Fibroblast of the aortic adventitia (primary cell): ENCODE measurements at places on chromosomes 7 and 10.

GRCh38 chr7:83065714-83066113 lies 97.0 kb downstream of the PCLO start:
- no peak for DNase-seq

DNA sequence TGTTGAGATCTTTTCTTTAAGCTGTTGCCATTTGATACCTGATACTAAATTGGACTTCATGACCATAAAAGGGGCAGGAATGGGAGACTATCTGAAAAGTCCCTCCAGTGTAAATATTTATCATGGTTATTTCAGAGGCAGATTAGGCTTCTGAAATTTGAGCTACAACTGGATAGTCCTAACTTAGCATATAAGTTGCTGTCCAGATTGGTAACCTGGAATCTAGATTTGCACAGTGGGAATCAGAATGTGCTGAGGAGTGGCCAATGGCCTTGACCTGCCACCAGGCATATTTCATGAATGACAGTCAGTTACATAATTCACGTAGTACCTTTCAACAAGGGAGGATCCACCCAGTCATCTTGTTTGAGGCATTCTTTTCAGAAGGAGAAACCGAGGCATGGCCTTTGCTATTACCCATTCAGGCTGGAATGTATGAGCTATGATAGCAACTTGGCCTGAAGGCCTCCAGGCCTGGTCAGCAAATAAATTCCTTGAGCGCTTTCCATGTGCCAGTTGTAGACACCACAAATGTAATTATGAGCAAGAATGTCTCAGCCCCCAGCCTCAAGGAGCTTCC lies 80.0 kb downstream of the EEPD1 start:
- DNase-seq, result no peak

- DNase-seq, result no peak
Observed at GRCh38 chr7:30970594-30971094, 6.9 kb downstream of the GHRHR start.

- DNase-seq, result no peak
Observed at GRCh38 chr7:102232611-102233286, 53.9 kb upstream of the SH2B2 start.

DNA sequence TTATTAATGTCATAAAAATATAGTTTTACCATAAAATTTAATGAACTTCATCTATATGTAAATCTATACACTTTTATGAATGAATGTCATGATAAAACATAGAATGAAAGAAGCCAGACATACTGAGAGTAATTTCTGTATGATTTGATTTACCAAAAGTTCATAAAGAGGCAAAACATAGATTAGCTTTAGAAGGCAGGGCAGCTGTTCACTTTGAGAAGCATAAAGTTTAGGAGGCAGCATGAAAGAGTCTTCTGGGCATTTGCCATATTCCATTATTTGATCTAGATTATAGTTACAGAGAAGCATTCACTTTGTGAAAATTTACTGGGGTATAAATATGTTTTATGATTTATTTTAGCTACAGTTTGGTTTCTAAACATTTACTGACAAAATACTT lies 487.2 kb downstream of the ANKRD7 start:
- DNase-seq, result no peak

GRCh38 chr10:108735380-108735779 lies 1187.9 kb downstream of the XPNPEP1 start:
- DNase-seq, result peak; percentile 40

GRCh38 chr10:5650664-5651387 lies 15.6 kb downstream of the ASB13 start:
- no peak for DNase-seq

- no peak for DNase-seq
Observed at GRCh38 chr10:93206652-93207051, 133.0 kb downstream of the CYP26A1 start.

DNA sequence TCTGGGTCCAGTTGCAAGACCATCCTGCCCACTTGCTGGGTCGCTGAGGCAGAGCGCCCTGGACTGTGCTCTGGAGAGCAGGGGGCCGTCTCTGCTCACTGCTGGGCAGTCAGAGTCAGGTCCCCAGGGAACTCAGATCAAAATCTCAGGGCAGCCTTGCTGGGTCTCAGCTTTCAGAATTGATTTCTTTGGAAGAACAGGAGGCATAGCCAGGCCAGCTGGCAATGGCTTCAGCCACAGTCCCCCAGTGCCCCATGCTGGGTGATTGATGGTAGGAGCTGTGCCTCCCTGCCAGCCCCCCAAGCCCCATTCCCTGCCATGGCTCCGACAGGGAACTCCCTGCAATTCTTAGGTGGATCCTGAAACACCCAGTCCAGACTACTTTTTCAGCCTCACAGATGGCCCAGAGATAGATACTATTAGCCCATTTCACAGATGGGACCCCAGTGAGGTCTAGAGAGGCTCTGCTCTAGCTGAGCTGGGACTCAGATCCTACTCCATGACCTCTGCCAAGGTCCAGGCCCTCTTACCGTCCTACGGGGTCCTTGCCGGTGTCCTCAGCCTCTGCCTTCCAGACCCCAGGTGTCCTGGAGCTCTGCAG lies 467 bp downstream of the MMRN2 start:
- no peak for DNase-seq

GRCh38 chr10:78657163-78657861 lies 411.5 kb upstream of the ZMIZ1 start:
- peak; percentile 63 for DNase-seq

DNA sequence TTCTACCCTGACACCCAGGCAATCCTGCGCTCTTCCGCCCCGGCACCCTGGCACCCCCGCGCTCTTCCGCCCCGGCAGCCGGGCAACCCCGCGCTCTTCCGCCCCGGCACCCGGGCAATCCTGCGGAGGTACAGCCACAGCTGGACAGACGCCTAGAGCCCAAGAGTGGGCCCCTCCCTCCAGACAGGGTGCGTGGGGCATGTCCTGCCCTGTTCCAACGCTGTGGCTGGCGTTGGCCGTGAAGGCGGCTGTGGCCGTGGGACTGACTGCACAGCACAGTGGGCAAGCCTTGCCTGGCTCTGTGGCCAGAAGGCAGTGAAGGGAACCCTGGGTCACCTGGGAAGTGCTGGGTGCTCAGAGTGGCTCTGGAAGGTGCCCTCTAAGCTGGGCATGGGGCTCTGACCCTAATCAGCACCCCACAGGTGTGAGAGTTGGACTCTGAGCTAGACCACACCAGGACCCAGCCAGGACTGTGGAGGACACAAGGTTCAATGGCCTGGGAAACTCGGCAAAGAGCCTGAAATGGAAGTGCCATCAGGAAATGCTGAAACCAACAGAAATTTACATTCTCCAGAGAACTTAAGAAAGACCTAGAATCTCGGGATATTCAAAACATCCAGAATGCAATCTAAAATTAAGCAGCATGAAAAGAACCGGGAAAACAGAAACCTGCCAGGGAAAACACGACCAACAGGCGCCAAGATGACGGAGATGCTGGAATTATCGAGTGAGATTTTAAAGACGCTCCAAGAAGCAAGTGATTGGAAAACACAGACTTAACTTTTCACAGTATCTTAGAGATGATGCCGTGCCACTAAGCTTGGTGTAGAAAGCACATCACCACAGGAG lies 253.6 kb downstream of the ELFN1 start:
- DNase-seq, result peak; percentile 28

DNA sequence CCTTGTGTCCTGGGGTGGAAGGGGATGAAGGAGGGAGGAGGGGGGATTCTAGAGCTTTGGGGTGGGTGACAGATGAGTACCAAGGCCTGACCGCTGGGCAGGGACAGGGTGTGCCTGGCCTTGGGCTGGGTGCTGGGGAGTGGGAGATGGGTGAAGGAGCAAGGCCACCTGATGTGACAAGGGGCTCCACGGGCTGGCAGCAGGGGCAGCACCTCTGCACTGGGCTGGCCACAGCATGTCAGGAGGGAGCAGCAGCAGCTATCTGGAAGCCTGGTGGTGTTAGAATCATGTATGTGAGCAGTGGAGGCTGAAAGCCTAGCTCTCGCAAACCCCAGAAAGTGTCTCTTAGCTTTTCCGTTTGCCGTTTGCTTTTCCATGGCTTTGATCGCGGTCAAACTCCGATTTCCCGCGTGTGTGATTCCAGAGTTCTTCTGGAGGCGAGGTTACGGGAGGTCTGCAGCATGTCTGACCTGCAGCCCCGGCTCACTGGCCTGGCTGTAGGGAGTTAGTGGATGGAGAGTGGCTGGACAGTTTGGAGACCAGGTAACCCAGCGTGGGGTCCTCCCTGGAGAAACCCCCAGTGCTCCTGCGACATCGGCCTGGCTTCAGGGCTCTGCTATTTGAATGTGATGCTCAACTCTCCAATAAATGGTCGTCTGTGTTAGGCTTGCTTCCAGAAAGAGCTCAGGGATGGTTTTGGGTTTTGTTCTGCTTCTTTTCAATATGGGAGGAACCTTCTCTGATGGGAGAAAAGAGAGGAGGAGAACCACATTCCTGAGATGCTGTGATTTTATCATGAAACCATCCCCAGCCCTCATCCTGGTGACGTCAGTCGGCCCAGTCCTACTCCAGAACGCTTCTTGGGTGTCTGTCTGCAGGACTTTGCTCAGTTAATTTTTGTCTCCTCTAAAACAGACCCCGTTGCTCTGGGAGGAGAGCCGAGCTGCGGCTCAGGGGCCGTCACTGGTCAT lies 105.5 kb downstream of the CUX1 start:
- peak; percentile 81 for DNase-seq

DNA sequence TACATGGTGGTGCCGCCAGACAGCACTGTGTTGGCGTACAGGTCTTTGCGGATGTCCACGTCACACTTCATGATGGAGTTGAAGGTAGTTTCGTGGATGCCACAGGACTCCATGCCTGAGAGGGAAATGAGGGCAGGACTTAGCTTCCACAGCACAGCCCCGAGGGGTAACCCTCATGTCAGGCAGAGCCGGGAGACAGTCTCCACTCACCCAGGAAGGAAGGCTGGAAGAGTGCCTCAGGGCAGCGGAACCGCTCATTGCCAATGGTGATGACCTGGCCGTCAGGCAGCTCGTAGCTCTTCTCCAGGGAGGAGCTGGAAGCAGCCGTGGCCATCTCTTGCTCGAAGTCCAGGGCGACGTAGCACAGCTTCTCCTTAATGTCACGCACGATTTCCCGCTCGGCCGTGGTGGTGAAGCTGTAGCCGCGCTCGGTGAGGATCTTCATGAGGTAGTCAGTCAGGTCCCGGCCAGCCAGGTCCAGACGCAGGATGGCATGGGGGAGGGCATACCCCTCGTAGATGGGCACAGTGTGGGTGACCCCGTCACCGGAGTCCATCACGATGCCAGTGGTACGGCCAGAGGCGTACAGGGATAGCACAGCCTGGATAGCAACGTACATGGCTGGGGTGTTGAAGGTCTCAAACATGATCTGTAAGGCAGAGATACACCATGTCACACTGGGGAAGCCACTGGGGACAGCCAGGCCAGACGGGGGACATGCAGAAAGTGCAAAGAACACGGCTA lies 104.6 kb upstream of the TNRC18 start:
- peak; percentile 55 for DNase-seq

DNA sequence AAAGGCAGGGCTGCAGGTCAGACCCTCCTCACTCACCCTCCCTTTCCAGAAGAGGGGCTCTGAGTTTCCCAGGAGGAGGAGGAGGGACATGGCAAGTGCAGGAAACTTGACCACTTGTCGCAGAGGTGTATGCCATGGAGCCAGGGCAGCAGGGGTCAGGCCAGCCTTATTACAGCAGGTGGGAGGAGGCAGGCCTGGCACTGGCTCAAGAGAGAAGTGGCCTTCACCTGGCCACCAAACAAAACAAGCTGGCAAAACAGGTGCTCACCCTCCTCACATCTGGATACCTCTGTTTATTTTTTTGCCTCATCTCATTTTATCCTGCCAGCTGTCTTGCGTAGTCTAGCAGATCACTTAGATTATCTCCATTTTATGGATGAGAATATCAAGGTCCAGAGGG lies 12.5 kb downstream of the COL13A1 start:
- DNase-seq, result no peak

DNA sequence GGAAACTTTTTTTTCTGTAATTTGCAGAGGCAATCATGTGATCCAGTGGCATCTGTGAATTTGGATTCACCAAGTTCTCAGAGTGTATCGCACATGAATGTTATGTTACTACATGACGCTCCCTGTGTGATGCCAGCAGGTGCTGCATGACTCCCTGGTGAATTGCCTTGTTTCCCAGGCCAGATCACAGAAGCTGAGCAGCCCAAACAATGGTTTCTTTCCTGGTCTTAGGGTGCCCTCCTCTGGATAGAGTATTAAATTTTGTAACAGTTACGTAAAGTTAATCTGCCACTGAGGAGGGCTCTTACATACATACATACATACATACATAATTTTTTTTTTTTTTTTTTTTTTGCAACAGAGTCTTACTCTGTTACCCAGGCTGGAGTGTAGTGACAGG lies 3.6 kb downstream of the ZSCAN21 start:
- DNase-seq, result peak; percentile 75

DNA sequence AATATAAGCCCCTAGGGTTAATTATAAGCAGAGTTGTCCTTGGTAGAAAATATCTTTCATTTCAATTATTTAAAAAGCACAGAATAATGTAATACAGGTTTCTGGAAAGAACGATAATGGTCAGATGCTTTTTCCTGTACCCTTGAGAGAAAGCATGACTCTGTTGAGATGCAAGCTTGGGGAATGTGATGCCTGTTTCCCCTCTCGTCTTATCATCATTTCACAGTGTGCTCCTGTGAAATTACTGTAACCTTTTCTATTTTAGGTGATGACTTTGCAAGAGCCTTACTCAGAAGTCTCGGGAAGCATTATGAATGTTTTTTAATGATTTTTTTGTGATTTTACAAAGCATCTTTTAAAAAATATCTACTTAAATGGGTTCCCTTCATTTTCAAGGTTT lies 243.0 kb downstream of the POLR1F start:
- no peak for DNase-seq

DNA sequence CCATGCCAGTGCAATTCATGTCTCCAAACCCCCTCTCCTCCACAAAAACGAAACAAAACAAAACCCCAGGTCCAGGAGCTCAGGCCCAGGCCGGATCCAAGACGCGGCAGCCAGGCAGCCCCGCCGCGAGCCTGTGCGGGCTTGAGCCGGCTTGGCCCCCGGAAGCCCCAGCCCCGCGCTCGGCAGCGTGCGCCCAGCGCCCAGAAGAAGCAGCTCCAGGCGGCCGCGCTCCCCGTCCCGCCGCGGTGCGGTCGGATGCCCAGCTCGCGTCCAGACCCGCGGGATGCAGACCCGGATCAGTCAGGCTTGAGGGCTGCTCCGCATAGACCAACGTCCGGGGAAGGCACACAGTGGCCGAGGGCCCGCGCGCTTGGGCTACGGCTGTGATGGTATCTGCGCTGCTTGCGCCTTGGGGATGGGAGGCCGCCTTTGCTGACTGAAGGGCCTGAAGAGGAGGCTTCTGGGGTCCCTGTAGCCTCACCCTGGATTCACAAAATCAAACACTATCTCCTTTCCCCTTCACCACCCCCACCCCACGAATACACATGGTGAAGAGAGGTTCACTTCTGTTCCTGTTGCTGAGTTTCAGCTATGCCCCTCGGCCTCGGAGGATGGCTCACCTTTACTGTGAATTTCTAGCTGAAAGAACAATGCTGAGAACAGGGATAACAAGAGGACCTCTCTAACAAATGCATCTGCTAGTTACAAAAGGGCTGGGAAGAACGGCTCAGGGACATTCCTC lies 79.9 kb upstream of the EN2 start:
- DNase-seq, result peak; percentile 18

GRCh38 chr10:99779335-99779734 lies 3.1 kb upstream of the ABCC2 start:
- peak; percentile 87 for DNase-seq
